ENCODE measurements at places on chromosomes 2 and 18.
A peak's percentile ranks its signal among the peaks of the same experiment; 100 is the strongest.

- no peak for DNase-seq
These were observed 613.5 kb upstream of the SETBP1 start for GRCh38 chr18:44067186-44067585.

GRCh38 chr2:203732092-203732952 is 25.9 kb downstream of the CD28 start:
- no peak for DNase-seq

- no peak for DNase-seq
These were observed 32.0 kb downstream of the ERCC3 start for GRCh38 chr2:127261804-127262406.

DNA sequence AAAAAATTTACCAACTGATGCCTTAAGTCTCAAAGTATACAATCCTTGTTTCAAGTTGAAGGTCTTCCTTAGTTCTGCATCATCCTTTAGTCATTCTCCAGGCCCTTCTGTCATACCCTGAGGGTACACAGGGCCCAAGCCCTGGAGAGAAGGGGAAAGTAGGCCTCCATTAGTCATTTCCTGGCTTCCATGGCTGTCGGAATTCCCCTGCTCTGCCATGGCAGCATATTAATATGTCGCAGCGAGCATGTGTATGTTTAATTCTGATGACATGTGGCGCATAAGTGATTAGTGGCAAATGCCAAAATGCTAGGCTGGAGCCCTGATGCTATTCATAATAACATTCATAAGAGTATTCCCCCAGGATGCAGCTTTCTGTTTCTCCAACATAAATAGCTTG is 22.1 kb downstream of the GPR39 start:
- DNase-seq, result no peak

DNA sequence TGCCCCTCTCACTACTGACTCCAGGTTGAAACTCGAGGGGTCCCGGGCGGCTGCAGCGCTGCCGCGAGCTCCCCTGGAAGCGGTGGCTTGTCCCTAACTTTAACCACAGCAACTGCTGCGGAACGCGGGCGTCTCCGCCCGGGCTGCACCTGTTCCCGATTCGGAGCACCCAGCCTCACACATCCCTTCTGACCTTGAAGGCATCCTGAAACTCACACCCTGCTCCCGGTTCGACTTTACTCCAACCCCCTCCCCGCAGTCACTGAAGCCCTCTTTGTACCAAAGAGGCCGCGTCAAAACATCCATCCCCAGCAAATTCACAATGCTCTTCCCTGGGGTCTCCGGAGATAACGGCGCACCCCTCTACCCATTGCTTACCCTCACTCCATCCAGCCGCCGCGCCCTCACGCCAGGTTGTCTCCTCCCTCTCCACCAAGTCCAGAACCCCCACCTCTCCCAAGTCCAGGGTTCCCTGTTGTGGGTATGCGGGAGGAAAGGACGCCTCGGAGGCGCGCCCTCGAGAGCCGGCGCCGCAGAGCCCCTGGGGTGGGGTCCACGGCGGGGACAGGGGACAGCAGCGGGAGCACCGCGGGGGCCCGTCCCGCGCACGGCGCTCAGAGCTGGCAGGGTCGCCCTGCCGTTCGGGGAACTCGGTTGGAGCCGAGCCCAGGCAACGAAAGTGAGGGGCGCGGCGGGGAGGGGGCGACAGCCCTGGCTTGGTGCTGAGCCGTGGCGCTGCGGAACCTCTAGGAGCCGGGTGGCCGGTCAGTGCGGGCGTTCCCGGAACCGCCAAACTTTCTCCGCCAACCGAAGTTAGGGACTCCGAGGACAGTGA is 934 bp downstream of the MYO5B start:
- peak; percentile 23 for DNase-seq

GRCh38 chr2:230627806-230628724 is 84.6 kb upstream of the CAB39 start:
- peak; percentile 37 for DNase-seq

DNA sequence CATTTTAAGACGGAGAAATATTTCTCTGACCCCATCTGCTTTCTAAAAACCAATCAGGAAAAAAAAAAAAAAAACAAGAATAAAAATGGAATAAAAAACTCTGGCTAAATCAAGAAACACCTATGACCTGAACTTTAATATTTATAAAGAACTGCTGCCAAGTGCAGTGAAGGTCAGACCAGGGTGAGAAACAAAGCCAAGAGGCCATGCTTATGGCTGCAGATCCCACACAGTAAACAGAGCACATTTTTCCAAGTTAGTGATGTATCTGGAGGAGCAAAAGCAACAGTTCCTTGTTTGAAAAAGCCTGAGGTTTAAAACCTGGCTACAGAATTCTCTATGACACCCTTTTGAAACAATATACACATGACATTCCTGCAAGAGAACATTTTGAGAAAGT is 242.3 kb downstream of the SRBD1 start:
- no peak for DNase-seq

- no peak for DNase-seq
These were observed 136.9 kb downstream of the UXS1 start for GRCh38 chr2:106057206-106057605.

- DNase-seq, result no peak
These were observed 213.2 kb downstream of the HDAC4 start for GRCh38 chr2:239187464-239188253.

DNA sequence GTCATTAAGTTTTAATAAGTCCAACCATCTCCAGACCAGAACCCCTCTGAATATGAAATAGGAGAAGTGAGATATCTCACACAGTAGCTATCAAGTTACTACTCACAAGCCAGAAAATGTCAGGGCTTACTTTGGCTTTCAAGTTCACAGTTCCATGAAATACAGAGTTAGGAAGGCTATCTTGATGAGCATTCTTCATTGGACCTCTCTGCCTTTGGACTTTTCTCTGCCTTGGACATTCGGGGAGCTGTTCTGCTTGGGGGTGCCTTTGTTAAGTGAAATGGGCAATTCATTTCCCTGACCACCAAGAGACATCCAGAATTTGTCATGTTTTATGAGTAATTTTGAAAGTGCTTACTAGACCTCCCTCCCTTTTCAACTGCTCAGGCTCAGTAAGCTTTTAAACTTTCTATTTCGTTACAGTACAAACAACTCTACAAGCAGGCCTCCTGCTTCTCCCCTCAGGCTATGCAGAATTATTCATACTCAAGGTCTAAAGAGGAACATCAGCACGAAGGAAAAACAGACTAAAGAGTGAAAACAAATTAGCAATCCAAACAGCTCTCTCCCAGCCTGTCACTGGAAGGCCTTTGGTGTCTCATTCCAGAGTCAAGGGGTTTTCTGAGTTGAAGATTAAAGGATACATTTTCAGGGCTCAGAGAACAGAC is 95.3 kb downstream of the MREG start:
- DNase-seq, result no peak

GRCh38 chr2:85703329-85703728 is 9.2 kb downstream of the GNLY start:
- no peak for DNase-seq

DNA sequence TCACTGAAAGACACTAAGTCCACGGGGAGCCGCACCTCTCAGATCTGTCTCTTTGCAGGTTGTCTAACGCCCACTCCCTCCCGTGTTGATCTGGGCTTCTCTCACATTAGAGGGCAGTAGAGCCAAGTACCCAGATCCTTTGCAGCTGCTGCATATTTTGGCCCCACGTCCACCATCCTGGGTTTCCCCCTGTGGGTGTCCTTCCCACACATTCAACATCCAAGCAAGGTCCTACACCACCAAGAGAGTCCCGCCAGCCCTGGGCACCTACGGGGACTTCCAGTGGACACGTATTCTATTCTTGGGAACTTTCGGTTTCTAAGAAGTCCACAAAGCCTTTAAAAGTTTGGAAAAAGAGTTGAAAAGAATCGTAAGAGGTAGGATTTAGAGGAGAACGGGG is 116.6 kb downstream of the ATL2 start:
- DNase-seq, result no peak

- no peak for DNase-seq
These were observed 8.9 kb upstream of the POU3F3 start for GRCh38 chr2:104844807-104845551.

- no peak for DNase-seq
These were observed 45.0 kb upstream of the ODC1 start for GRCh38 chr2:10493075-10493633.

GRCh38 chr2:127048618-127048935 is 58.4 kb downstream of the BIN1 start:
- no peak for DNase-seq

DNA sequence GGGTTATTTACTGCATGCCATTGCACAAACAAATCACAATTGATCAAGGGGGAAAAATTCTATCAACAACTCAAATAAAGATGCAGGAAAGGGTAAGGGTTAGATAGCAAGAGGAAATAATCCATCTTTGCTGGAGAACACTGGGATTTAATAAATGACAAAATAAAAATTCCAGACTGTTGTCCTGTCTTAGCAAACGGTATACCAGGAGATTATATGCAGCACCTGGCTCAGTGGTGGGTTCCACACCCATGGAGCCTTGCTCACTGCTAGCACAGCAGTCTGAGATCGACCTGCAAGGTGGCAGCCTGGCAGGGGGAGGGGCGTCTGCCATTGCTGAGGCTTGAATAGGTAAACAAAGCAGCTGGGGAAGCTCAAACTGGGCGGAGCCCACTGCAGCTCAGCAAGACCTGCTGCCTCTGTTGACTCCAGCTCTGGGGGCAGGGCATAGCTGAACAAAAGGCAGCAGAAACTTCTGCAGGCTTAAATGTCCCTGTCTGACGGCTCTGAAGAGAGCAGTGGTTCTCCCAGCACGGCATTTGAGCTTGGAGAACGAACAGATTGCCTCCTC is 296.5 kb upstream of the THSD7B start:
- DNase-seq, result no peak

- no peak for DNase-seq
These were observed 20.2 kb downstream of the GREB1L start for GRCh38 chr18:21262244-21262643.

GRCh38 chr2:237618449-237618848 is 8.9 kb upstream of the LRRFIP1 start:
- DNase-seq, result no peak

GRCh38 chr2:20170704-20171250 is 54.2 kb downstream of the SDC1 start:
- no peak for DNase-seq

- no peak for DNase-seq
These were observed 35.2 kb downstream of the SP140L start for GRCh38 chr2:230362030-230362691.

GRCh38 chr2:81648370-81648769 is 1343.8 kb upstream of the LRRTM1 start:
- no peak for DNase-seq

GRCh38 chr18:59660786-59661743 is 36.2 kb downstream of the CCBE1 start:
- DNase-seq, result no peak

GRCh38 chr2:46010925-46011490 is 286.2 kb upstream of the EPAS1 start:
- DNase-seq, result no peak

- DNase-seq, result no peak
These were observed 40.0 kb upstream of the MCM6 start for GRCh38 chr2:135916207-135916606.

GRCh38 chr2:147424766-147425165 is 420.1 kb upstream of the ACVR2A start:
- no peak for DNase-seq

- DNase-seq, result no peak
These were observed 335.3 kb downstream of the RIT2 start for GRCh38 chr18:42780171-42780570.
